ENCODE measurements at places on chromosomes 5 and 9. TPM values are rescaled to one million over a fixed set of nuclear protein-coding genes. Genes with fewer than 3 reads are reported as not detected.

NSA2 gene
- total RNA-seq, result 102 TPM

COL15A1 gene
- 2.7 TPM for total RNA-seq

STING1 gene
- 57.2 TPM for total RNA-seq

RMI1 gene
- 6.3 TPM for total RNA-seq

BTNL3 gene
- total RNA-seq, result not detected

CATSPER3 gene
- total RNA-seq, result 0.25 TPM

MARCOL gene
- not detected for total RNA-seq

CREBRF gene
- total RNA-seq, result 16.9 TPM

IFNA2 gene
- total RNA-seq, result not detected

NAA35 gene
- 22.7 TPM for total RNA-seq

WDR38 gene
- total RNA-seq, result not detected

SH3TC2 gene
- total RNA-seq, result 9.5 TPM

SPINK4 gene
- total RNA-seq, result not detected

FNBP1 gene
- total RNA-seq, result 70.9 TPM

ADAM19 gene
- 6.8 TPM for total RNA-seq

TEX48 gene
- not detected for total RNA-seq

ZBTB43 gene
- 14.0 TPM for total RNA-seq

ZCCHC9 gene
- 20.3 TPM for total RNA-seq

CDKN2A gene
- 10.7 TPM for total RNA-seq

LHX6 gene
- not detected for total RNA-seq

CNTFR gene
- total RNA-seq, result not detected

PCDHGA10 gene
- 7.5 TPM for total RNA-seq

SPATA31E1 gene
- total RNA-seq, result not detected

SLCO4C1 gene
- not detected for total RNA-seq

PTCH1 gene
- total RNA-seq, result 0.92 TPM

KCNN2 gene
- total RNA-seq, result 0.25 TPM

IGIP gene
- total RNA-seq, result 19.3 TPM

FLT4 gene
- total RNA-seq, result 0.31 TPM

LRRC19 gene
- not detected for total RNA-seq

MCC gene
- total RNA-seq, result 25.8 TPM
